ENCODE measurements at places on chromosomes 13 and 19.

GRCh38 chr19:1259876-1260748, 9.0 kb upstream of the CIRBP start:
- no peak for DNase-seq

GRCh38 chr13:99847318-99847750, 124.2 kb downstream of the ZIC5 start:
- no peak for DNase-seq

DNA sequence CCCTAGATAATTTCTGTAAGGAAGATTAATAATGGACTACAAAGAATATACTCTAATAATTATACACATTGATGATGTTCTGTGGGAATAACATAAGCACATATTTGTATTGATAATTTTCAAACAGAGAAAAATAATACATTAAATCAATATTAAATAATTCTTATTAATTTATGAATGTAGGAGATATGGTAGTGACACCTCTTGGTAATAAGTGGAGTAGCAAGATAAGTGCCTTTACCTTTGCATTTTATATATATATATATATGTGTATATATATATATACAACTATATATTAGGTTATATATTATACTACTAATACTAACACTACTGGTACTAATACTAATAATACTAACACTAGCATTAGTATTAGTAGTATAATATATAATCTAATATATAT, 905.8 kb downstream of the SLITRK1 start:
- no peak for DNase-seq

DNA sequence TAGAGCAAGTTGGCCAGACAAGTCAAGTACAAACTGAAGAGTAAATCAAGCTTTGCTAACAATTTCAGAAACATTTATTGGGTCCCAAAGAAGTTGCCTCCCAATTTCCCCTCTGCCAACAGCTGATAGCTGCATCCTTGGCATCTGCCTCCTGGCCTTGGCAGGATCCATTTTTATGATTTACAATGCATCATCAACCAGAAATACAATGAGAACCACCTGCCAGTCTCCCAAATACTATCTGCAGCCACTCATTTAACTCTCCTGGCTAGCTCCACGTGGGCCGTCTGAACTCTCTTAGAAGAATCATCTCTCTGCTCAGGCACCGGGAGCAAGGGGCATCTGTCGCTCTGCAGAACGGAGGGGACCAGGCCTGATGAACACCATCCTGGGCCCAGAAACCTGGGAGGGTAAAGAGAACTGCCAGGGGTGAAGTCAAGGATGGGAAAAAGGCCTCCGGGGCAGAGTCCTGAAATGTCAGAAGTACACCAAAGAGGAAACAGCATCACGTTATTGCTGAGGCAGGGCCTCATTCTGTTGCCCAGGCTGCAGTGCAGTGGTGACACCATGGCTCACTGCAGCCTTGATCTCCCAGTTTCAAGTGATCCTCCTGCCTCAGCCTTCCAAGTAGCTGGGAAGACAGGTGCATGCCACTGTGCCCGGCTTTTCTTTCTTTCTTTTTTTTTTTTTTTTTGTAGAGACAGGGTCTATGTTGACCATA, 2.6 kb downstream of the LONP1 start:
- DNase-seq = no peak

DNA sequence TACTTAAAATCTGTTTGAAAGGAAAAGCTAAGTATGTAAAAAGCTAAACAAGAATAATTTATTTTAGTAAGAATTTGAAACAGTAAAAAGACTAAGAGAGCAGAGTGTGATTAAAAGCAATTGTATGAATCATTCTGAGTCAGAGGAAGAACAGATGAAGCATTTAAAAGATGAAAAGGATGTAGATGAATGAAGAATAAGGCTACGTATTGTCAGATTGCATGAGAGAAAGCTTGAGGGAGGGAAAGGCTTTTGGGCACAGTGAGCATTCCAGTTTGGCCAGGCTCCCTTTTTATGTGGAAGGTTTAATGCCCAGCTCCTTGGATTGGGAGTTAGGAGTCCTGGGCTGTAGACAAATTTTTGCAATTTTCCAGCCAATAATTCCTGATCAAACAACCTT, 117.7 kb downstream of the FREM2 start:
- DNase-seq = no peak

DNA sequence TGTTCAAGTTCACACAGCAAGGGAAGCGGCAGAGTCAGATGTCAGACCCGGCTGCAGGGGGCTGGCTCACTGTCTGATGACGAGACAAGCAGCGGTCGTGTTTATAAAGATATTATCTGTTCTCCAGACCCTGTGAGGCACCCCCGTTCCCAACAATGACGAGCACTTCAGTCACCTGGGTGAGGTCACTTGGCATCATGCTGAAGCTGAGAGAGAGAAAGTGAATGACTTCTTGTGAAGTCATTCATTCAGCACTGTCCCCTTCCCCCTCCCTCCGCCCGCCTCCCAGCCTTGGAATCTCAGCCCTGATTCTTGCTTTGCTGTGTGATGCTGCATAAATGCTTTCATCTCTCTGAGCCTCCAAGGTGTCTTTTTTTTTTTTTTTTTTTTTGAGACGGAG, 4.9 kb upstream of the LYPD3 start:
- peak; percentile 49 for DNase-seq

- no peak for DNase-seq
These were observed 748.6 kb upstream of the SPRY2 start for GRCh38 chr13:81089371-81090157.

- DNase-seq = no peak
These were observed 9.7 kb downstream of the SIGLEC6 start for GRCh38 chr19:51521781-51522180.

- DNase-seq = peak; percentile 76
These were observed 5.3 kb upstream of the CEACAM21 start for GRCh38 chr19:41570639-41571112.

- DNase-seq = no peak
These were observed 342.2 kb downstream of the DACH1 start for GRCh38 chr13:71524613-71525304.

DNA sequence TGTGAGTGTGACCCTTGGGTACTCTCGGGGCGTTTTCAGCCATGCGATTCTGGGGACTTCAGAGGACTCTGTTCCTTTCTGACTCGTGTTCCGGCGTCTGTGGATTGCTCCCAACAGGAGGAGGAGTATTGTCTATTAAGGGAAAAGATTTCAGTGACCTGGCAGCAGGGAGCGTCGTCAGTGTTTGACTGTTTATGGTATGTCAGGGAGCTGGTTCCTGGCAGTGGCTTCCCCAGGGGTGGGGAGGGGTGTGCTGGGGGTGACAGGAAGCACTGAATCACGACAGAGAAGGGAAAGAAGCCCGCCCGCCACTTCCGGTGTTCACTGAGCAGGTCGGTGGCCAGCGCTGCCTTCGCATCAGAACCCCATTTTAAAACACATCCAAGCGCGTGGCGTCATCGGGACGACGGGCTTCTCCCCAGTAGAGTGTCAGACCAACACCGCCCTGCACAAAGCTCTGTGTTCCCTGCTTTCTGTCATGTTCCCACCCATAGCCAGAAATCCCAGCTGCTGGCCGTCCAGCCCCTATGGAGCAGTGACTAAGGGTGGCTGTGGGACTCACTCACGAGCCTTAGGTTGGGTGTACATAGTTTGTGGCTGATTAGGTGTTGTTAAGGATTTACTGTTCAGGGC, 33.8 kb downstream of the COL4A2 start:
- DNase-seq = peak; percentile 50

DNA sequence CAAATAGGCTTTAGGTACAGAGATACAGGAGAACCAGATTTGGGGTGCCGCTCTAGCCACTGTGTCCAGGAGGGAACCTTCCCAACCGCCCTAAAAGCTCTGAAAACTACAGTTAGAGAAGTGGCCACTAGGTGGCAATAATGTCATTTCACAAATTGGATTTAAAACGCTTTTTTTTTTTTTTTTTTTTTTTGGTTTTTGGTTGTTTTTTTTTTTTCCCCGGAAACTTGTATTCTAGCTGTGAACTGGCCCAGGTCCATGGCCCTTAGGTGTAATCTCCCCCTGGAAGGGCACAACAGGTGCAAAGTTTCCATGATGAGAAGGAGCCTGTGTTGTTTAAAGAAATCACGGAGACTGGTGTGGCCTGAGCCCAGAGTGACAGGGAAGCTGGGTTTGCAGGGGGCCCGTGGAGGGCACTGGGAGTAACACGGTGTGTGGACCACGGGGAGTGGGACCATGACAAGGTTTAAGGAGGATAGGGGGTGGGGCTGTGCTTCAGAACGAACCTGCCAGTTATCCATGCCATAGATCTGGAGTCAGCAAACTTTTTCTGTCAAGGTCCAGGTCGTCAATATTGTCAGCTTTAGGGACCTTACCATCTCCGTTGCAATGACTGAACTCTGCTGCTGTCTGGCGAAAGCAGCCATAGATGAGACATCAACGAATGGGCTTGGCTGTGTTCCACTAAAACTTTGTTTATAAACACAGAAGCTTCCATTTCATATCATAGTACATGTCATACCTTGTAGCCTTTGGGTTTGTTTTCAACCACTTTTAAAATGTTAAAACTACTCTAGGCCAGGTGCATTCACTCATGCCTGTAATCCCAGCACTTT, 10.1 kb downstream of the OR1I1 start:
- DNase-seq = no peak

DNA sequence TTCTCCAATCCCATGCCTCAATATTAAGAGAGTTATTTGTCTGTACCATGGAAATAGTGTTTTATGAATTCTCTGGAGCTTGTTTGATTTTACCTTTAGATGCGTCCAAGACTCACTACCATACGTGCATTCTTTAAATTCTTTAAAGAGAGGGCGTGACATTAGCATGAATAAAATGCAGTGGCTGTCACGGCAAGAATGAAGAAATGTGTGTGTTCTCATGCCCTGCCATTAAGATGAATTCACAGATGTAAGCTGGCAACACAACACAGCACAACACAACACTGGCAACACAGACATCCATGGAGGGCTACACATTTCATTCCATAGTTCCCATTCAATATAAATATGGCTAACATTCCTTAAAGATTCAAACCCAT, 213.4 kb downstream of the ENOX1 start:
- DNase-seq = no peak

- DNase-seq = no peak
These were observed 66.3 kb downstream of the SPRY2 start for GRCh38 chr13:80274643-80275042.

DNA sequence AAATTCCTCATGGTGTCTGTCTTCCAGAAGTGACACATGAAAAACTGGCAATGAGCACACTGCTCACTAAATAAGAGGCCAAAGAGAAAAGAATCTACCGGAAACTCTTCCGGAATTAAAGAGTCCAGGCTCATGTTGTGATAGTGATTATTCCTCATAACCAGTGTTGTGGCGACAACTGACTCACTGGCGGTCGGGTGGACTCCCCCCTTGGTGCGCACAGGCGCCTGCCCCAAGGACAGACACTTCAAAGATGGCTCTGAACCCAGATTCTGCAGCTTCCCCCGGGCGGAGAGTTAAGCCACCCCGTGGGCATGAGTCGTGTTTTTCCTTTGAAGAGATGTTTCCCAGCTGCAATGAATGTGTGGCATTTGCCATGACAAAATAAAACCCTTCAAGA, 10.3 kb downstream of the IL17D start:
- no peak for DNase-seq

- DNase-seq = no peak
These were observed 31.8 kb downstream of the PIP5K1C start for GRCh38 chr19:3668331-3669081.

GRCh38 chr19:3159565-3159964, 19.0 kb upstream of the S1PR4 start:
- no peak for DNase-seq

- DNase-seq = no peak
These were observed 546 bp downstream of the UBXN6 start for GRCh38 chr19:4456843-4457653.

- peak; percentile 43 for DNase-seq
These were observed 1.6 kb downstream of the GATAD2A start for GRCh38 chr19:19406878-19407632.

DNA sequence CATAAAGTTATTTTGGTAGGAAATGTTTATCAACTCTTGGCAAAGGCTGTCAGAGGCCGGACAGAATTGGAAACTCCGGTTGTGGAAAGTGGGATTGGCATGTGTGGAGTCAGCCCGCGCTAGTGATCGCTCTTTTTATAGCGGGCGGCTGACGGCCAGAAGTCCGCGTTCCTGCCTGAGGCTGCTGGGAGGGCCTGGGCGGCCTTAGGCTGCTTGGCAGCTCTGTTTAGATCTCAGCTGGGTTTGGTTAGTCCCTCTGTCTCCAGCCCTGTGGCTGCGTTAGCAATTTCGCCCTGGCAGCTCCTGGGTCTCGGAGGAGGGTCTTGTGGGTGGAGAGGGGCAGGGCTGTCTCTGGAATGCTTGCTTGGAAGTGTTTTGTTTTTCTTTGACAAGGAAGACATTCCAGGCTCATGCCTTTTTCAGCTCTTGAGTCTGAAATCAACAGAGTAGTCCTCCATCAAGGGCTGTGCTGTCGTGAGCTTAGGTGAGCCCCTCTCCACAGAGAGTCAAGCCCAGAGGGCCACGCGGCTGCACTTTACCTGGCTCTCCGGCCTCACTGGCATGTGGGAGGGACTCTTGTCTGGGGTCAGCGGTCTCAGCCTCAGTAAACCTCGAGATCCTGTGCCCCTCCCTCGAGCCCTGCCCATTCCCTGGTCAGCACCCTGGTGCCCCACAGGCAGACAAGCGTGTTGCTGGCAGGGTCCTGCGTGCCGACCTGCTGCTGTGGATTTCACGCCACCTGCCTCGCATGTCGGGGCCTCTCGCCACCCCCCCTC, 22.5 kb downstream of the DOT1L start:
- no peak for DNase-seq

GRCh38 chr13:31764556-31764955, 25.2 kb downstream of the RXFP2 start:
- no peak for DNase-seq

DNA sequence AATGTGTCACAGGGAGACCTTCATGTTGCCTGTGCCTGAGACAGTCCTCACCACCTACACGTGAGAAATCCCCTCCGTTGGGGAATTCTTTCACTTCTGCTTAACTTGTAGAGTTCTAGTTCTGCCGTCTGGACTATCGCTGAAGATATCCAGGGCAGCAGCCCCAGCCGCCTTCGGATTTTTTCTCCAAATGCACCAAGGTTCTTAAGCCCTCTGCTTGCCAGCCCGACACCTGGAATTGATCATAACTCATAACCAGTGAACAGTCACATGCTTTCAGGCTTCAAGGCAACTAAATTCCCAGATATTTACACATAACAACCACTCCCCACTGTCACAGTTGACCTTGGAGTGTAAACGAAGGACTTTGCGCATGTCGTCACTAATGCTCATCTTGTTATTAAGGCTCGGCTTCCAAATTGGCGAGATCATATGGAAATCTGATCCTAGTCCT, 114.4 kb downstream of the RAB20 start:
- DNase-seq = no peak

GRCh38 chr19:16283210-16284061, 41.2 kb upstream of the KLF2 start:
- peak; percentile 38 for DNase-seq

GRCh38 chr19:4272894-4273293, 6.2 kb upstream of the SHD start:
- DNase-seq = no peak

GRCh38 chr19:17385878-17386611, 8.0 kb downstream of the CCDC194 start:
- DNase-seq = peak; percentile 53

All from activated CD4-positive, alpha-beta T cell treated with anti-CD3 and anti-CD28 coated beads for 1 hour (primary cell).